ENCODE measurements at places on chromosomes 7 and 10.

GRCh38 chr7:143145-143751 is 49.1 kb upstream of the FAM20C start:
- DNase-seq = no peak

- DNase-seq = no peak
Measured at GRCh38 chr7:80249184-80249583, 114.6 kb downstream of the GNAI1 start.

GRCh38 chr7:112185005-112185834 is 21.0 kb downstream of the DOCK4 start:
- no peak for DNase-seq

- no peak for DNase-seq
Measured at GRCh38 chr10:31393844-31394243, 74.8 kb downstream of the ZEB1 start.

- DNase-seq = no peak
Measured at GRCh38 chr10:104317269-104317710, 21.0 kb downstream of the ITPRIP start.

DNA sequence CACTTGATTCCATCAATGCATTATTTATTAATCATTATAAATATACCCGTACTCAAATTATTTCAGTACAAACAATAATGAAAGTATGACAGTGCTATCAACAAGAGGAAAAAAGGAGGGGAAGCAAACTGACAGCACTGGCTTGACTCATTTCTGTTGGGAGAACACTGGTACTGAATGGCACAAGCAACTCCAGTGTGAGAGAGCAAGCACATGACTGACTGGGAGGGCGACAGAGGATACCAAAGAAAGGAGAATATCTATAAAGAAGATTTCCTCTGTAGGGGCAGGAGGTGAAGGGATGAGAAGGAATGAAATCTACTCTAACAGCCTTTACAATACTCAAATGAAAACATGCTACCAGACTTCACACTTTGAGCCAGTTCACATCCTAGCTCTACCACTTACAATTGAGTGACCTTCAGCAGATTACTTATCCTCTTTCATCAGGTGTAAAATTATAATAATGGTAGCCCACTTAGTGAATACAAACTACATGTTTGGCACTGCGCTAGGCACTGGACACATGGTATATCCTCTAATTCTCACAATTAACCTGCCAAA is 1.5 kb downstream of the USP54 start:
- no peak for DNase-seq

GRCh38 chr7:127485482-127485881 is 93.0 kb upstream of the ZNF800 start:
- no peak for DNase-seq

GRCh38 chr7:104976966-104977636 is 36.9 kb upstream of the KMT2E start:
- no peak for DNase-seq

GRCh38 chr7:147308539-147308938 is 1191.9 kb downstream of the CNTNAP2 start:
- no peak for DNase-seq

- no peak for DNase-seq
Measured at GRCh38 chr10:86401588-86402282, 35.1 kb upstream of the GRID1 start.

DNA sequence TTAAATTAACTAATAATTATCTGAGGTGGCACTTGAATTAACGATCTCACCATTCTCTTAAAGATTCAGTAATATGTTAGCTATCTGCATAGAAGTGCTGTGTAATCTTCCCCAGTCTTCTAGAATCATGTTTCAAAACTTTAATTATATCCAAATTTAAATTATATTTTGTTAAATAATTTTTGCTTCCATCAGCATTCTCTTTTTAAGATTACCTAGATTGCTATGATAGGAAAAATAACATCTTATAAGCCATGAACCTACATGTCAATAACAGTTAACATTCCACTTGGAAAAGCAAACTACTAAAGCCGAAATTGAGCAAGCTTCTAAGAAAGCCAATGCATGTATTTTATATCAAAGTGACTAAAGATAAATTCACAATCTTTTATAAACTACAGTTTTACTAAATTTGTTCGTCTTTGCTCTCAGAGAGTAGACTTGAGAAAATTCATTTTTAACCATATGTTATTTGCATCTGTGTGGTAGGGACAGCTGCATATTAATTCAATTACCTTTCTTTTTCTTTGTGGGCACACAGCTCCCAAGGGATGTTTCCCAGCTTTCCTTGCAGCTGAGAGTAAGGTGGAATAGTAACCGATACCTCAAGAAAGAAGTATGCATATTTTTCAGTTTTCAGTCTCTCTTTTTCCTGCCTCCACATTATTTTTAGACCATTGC is 105.4 kb upstream of the ABCB5 start:
- DNase-seq = no peak

GRCh38 chr7:130850956-130851355 is 116.9 kb upstream of the KLF14 start:
- no peak for DNase-seq

DNA sequence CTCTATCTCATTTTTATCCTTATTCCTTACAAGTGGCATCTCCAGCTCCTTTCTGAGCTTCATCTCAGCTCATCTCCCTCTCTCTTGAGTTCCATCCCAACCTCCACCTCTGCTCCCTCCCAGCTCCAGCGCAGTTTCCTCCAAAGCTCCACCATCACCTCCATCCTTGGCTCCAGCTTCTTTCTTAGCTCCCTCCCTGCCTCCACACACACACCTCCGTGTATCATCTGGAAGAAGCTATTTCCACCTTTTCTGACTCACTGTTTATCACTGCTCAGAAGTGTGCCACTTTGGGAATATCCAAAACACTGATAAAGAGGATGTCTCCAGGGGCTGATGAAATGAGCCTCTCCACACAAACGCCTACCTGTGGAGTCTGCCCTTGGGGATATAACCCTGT is 481.4 kb downstream of the PTPRN2 start:
- no peak for DNase-seq

GRCh38 chr7:1555813-1556543 is at the start of gene TMEM184A:
TSS of gene TMEM184A (minus strand) at chr7:1556205. CDS start at chr7:1555484, 721 bp downstream.
- DNase-seq = peak; percentile 99

DNA sequence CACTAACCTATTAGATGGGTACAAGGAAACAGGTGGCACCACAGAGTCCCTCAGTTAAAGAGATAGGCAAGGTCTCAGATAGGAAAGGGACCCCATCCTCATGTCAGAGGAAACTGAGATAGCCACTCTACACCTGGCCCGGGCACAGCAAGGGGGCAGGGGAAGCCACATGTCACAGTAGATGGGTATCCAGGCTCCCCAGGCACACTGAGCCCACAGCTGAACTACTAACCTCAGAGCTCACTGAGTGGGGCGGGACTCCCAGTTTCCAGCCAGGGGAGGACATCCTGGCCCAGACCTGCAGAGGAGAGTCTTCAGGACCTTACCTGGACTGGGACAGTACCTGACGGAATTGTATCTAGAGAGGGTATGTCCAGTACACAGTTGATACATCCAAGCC is 3.7 kb upstream of the CDHR1 start:
- DNase-seq = no peak

DNA sequence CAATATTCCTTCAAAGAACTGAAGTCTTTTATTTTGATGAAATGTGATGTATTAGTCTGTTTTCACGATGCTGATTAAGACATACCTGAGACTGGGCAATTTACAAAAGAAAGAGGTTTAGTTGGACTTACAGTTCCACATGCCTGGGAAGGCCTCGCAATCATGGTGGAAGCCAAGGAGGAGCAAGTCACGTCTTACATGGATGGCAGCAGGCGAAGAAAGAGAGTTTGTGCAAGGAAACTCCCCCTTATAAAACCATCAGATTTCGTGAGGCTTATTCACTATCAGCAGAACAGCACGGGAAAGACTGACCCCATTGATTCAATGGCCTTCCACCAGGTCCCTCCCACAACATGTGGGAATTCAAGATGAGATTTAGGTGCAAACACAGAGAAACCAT is 750.3 kb upstream of the KCND2 start:
- no peak for DNase-seq

- no peak for DNase-seq
Measured at GRCh38 chr10:21980691-21981090, 22.8 kb downstream of the DNAJC1 start.

DNA sequence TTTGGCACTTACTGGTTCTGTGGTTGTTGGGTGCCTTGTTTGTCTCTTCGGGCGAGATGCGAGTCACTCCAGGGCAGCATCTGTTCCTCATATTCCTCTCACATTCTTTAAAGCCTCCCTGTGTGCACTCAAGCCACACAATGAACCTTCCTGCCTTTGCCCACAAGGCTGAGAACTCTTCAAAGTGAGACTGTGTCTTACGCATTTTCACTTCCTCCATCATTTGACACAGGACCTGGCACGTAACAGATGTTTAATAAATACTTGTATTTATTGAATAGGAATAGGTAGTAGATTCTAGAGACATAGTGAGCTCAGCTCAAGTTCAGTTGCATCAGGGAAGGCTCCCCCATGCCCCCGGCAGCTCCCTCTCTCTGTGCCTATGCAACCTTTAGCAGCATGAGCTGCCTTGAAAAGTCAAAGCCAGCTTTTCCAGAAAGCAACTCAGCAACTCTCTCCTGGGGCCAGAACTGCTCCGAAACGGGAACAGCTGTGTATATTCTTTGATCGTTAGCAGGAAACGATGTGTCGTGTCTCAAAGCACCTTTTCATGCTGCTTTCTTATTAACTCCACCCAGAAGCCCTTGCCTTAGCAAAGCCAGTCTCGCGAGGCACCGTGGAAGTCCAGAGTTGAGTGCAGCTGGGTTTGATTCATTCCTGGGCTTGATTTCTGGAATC is 97.5 kb downstream of the PFKFB3 start:
- no peak for DNase-seq

- DNase-seq = peak; percentile 25
Measured at GRCh38 chr7:149495785-149496641, 1.6 kb downstream of the ZNF746 start.

DNA sequence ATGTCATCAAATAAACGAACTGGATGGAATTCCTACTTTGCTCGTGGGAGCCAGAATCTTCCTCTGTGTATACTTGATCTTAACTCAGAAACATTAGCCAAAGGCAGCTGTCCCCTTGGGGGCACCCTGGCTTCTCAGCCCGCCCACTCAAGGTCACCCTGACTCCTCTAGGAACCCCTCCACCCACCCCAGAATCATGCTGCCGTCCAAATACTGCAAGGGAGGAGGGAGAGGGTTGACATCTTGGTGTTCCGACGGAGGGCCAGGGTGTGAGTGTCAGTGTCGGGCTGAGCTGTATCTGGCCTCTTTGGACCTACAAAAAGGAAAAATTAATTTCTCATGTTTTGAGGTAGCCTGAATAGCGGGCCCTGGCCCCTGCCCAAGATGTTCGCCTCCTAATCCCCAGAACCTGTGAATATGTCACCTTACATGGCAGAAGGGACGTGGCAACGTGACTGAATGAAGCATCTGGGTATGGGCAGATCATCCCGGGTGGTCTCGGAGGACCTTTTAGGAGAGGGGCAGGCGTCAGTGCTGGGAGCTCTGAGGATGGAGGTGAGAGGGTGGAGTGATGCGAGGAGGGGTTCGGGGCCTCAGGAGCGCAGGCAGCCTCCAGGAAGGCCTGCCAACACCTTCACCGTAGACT is 40.5 kb upstream of the RBM33 start:
- DNase-seq = no peak

- no peak for DNase-seq
Measured at GRCh38 chr10:132539894-132540293, 2.3 kb downstream of the INPP5A start.

DNA sequence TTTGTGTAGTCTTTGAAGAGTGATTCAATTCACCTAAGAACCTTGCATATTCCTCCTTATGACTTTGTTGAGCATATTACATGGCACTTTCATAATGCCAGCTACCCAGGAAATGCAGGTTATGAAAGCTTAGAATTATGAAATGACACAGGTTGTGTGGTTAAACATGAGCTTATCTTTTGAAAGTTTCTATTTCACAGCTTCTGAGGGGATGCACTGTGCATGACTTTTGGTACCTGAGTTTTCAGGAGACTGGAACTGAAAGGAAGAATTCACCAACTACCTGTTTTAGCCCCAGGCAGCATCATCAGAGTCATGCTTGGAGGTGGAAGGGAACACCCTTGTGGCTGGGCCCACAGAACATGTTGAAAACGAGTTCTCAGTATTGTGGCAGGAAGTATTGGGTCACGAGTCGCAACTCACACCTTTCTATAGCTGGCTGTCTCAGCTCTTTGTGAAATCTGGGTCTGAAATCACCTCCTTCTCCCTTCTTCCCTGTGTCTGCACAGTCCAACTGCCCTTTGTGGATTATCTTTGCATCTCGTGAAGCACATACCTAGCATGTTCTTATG is 228.2 kb downstream of the PTEN start:
- DNase-seq = no peak

GRCh38 chr7:1851721-1852516 is 181.8 kb downstream of the ELFN1 start:
- DNase-seq = no peak

GRCh38 chr10:69224862-69225657 is 4.9 kb downstream of the HKDC1 start:
- DNase-seq = no peak

DNA sequence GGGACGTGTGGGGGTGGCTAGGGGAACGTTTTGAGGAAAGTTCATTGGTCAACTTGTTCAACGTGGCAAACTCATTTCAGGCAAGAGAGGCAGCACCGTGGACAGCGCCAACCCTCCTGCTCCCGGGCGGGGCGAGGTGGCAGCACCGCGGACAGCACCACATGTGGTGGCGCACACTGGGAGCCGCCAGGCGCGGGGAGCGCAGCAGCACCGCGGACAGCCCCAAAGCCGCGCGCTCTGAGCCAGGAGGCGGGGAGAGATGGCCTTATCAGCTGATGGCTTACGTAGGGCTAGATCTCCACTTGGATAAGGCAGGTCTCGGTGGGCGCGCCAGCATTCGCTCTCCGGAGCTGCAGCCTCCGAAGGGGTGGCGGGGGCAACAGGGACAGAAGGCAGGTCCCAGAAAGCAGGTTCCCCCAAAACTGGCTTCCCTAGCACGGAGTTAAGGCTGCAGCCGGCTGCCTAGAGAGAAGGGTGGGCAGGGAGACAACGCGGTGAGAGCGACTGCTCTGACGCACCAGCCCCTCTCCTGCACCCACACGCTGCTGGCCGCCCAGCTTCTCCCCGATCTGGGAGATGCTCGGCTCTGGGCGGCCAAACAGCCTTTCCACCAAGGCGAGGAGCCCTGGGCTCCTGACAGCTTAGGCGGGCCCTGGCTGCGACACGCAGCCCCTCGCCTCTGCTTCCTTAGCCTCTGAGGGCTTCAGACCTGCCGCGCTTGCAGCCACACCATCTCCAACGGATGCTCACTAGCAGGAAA is at the start of gene HTR5A:
TSS of gene HTR5A (plus strand) at position 333 of the 760 bp plus-strand sequence. CDS start 576 bp downstream, outside the sequence.
- DNase-seq = no peak

DNA sequence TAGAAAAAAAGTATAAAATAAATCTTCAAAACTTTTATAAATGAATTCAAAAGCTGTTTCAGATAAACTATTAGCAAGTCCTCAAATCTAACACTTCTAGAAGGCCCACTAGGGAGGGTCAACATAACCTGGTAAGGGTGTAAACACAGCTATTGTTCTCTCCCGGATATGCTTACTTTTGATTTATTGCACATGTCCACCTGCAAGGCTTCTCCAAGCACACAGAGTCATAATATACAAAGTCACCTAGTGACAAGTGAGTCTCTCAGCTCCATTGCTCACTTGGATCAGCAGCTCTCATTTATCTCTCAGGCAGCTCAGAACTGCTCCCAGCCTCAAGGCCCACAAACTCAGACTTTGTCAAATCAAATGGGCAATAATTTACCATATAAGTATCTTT is 44.0 kb upstream of the COL1A2 start:
- no peak for DNase-seq

- DNase-seq = no peak
Measured at GRCh38 chr7:150842018-150842417, 10.3 kb upstream of the AOC1 start.

Measured in NCI-H2081 (cell line).